ENCODE measurements at places on chromosomes 2 and 18. TPM values are rescaled to one million over a fixed set of nuclear protein-coding genes. Genes with fewer than 3 reads are reported as not detected.

The CYTIP gene
- not detected for total RNA-seq

The HNMT gene
- 16.6 TPM for total RNA-seq

The PRKAG3 gene
- total RNA-seq, result not detected

The MALL gene
- total RNA-seq, result 32.4 TPM

The NBAS gene
- 28.8 TPM for total RNA-seq

The POTEJ gene
- not detected for total RNA-seq

The ABHD1 gene
- total RNA-seq, result not detected

The BCL11A gene
- total RNA-seq, result not detected

The MZT2A gene
- 202 TPM for total RNA-seq

The ZNF407 gene
- 13.4 TPM for total RNA-seq

The CPO gene
- not detected for total RNA-seq
